ENCODE measurements at places on chromosomes 4 and X. TPM values are rescaled to one million over a fixed set of nuclear protein-coding genes. Genes with fewer than 3 reads are reported as not detected.

GRCh38 chrX:22383988-22384387 is 111.3 kb downstream of the CBLL2 start:
- no peak for DNase-seq

DNA sequence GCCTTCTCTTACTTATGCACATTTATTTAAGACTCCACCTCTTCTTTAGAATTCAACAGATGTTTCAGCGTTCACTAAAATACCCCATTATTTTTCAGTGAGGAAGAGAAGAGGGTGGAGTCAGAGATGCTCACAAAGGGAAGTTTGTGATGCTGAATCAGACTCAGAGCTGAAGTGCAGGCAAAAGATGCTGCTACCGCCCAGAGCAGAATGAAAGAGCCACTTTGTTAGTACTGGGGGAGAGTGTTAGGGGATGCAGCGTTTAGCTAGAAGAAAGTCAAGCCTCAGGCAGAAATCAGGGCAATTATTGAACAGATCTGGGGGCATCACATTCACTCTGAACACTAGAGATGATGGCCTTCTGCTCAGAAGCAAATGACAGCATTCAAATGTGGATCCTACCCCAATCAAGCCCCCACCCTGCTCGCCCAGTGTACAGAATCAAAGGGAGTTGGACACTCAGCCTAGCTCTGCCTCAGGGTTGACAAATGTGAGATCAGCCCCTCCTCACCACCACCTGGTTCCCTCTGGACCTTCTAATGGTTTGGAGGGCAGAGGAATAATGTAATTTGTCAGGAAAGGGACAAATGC is 138.3 kb downstream of the UNC5C start:
- DNase-seq: no peak

AR gene
- total RNA-seq: 8.6 TPM

STOX2 gene
- 0.81 TPM for total RNA-seq
